ENCODE measurements at places on chromosomes 6 and 20.

DNA sequence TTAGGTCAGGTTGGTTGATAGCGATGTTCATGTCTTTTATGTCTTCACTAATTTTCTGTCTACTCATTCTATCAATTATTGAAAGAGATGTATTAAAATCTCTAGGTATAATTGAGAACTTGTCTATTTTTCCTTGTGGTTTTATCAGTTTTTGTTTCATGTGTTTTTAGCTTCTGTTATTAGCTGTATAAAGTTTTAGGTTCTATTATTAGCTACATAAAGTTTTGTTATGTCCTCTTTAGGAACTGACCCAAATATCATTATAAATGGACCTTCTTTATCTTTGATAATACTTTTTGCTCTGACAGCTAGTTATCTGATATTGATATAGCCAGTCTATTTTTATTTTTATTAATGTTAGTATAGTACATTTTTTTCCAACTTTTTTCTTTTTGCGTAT lies 92.4 kb upstream of the TMEM170B start:
- DNase-seq, result no peak

GRCh38 chr6:95795927-95796326 lies 218.6 kb downstream of the MANEA start:
- no peak for DNase-seq

DNA sequence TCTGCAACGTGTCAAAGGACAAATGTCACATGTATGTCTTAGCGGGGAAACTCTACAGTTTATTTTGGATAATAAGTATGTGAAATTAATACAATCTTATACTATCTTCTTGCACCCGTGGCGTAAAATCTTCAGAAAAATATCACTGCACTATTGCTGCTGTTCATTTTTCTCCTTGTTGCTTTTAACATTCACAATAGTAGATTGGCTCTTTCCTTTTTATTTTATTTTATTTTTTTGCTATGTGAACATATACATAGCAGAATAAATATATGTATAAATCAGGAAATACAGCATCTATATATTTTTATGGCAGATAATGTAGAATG lies 15.4 kb downstream of the GPR31 start:
- no peak for DNase-seq

DNA sequence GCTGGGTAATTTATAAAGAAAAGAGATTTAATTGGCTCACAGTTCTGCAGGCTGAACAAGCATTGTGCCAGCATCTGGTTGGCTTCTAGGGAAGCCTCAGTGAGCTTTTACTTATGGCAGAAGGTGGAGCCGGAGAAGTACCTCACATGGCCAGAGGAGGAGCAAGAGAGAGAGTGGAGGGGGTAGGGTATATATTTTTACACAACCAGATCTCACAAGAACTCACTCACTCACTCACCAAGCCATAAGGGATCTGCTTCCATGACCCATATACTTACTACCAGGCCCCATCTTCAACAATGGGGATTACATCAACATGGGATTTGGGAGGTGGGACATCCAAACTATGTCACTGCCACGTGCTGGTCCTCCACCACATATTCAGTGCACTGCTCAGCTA lies 152.6 kb upstream of the PRND start:
- DNase-seq, result no peak

- no peak for DNase-seq
These were observed 25.0 kb downstream of the ULBP1 start for GRCh38 chr6:149988550-149989346.

- no peak for DNase-seq
These were observed 1383.8 kb upstream of the MAP3K7 start for GRCh38 chr6:91970700-91971099.

DNA sequence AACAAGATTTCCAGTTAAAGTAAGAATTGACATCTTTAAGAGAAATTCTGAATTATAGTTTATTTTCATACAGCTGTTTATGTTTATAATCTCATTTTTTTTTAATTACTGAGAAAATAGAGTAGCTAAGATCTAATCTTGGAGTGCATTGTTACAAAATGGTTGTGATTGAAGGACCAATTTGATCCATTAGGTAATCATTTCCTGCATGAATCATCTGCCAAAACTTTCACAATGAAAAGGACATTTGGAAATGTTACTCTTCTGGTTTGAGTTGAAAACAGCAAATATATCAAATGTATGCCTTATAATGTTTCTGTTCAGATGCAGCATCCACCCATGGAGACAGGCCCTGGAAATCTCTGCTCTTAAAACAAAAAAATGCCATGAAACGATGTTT lies 19.0 kb downstream of the TUBB2A start:
- no peak for DNase-seq

DNA sequence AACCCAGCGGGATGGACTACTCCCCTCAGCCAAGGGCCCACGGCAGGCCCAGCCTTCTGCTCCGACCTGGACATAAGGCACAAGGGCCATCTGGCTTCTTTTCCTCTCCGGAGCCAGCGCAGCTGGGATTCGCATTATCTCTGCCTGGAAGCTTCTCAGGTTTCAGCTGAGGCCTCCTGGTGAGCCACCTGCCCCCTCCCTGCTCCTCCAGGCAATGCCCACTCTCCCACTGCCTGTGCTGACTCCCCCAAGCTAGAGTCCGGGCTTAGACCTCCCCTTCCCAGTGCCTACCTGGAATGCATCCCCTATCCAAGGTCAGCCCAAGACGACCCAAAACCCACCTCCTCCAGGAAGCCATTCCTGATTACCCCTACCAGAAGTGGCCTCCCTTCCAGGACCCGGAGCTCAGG lies 60.7 kb downstream of the EZR start:
- peak; percentile 83 for DNase-seq

GRCh38 chr6:112031960-112032359 lies 21.9 kb upstream of the CCN6 start:
- DNase-seq, result no peak

- no peak for DNase-seq
These were observed 113.0 kb downstream of the MANEA start for GRCh38 chr6:95690328-95690727.

DNA sequence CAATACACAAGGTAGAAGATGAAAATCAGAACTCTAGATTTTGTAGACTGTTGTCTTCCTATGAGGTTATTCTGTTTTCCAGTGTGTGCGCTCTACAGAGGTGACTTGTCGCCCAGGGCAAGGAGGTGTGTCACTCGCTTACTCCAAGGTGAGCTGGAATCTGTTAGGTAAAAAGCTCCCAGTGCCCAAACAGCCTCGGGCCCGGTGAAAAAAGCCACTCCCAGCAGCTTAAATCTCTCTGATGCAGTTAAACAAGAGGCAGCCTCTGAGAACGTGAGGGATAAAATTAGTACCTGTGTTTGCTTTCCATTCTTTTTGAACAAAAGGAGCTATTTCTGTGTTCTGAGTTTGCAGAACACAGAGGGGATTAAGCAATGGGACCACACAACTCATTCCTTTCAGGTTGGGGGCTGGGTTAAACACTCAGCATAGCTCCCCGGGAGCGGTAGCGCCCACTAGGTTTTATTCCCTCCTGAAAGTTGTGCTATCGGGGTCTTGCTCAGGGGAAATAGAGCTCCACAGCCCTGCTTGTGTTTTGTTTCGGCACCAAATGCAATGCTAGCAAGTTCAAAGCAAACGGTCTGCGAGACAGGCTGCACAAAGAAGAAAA lies 181.2 kb downstream of the FOXA2 start:
- DNase-seq, result no peak

DNA sequence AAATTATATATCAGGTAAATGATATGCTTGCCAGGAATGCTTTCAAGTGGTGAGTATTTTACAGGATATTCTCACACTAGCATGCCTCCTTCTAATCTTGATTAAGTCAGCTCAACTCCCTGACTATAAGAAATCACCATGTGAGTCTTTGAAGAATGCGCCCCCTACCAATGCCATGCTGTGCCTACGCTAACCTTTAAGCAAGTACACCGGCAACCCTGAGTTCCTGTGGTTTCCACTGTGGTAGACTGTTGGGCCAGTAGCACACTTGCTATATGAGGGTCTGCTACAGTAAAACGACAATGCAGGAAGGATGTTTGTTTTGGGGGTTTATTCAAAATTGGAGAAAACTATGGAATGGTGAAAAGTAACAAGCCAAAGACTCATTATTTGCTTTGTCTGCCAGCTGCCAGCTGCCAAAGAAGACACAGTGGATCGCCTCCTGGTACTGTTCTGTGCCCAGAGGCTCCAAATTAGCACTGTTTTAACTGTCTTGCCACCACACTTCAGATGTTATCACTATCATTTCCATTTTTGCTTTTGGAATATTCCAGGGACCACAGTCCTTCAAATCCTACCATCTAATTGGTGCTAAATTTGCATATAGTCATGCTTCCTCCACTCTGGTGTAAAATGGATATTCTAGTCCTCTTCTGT lies 333.5 kb downstream of the RNGTT start:
- DNase-seq, result no peak

- no peak for DNase-seq
These were observed 81.7 kb upstream of the FOXP4 start for GRCh38 chr6:41464481-41464880.

Measured in NCI-H510A (cell line).